ENCODE measurements at places on chromosomes 6 and 20.

DNA sequence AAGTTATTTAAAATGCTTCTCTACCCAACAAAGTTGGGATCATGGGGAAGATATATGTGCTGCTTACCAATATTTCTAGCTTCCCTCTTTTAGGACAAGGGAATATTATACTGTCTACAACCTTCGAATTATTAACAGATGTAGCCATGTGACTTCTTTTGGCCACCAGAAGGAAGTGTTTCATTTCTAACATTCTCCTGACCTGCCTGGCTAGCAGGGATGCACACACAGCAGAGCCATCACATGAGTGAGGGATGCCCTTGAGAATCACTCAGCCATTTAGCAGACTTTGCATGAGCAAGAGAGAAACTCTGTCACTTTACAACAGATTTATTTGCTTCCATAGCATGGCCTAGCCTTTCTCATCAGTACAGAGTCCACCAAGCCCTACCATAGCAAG, 230.7 kb upstream of the MARCKS start:
- DNase-seq: no peak

DNA sequence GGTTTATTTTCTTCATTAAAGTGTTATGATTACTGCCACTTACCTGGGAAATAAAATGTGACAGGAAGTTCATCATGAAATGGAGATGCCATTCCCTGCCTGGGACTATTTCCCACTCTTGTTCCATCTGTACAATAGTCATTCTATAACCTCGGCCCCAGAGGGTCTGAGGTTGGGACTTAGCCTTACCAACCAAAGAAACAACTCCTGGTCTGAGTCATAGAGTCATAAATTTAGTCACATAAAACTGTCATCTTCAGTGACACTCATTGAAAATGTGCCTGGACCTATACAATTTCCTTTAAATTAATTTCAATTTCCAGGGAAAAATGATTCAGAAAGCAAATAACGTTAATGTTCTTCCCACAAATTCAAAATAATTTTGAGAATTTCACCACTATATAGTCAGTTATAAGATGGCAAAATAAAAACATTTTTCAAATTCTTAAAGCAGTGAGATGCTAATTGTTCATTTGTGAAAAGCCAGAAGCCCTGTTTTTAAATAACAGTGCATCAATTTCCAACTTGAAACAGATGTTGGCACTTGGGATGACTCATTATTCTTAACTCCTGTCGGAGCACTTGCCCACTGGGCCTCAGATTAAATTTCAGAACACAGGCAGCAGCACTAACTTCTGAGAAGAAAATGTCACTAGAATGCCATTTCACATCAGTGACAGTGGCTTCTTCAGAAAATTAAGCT, 201.2 kb upstream of the SMLR1 start:
- DNase-seq: peak; percentile 15

DNA sequence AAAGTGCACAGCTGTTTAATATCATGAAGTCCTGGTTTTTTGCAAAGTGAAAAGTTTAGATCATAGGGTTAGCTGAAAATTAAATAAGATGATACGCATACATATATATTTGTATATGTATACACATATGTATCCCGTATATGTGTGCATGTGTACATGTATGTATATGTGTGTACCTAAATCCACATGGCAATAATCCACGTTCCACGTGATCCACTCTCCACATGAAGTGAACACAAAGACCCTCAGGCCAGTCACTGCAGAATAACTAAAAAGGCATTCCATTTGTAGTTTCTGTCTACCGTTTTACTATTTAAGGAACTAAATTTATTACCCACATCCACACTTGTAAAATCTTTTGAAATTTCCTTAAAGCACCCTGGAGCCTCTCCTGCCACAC, 294.9 kb downstream of the FOXA2 start:
- DNase-seq: no peak

- no peak for DNase-seq
These were observed 2.5 kb upstream of the CPNE5 start for GRCh38 chr6:36841756-36842155.

DNA sequence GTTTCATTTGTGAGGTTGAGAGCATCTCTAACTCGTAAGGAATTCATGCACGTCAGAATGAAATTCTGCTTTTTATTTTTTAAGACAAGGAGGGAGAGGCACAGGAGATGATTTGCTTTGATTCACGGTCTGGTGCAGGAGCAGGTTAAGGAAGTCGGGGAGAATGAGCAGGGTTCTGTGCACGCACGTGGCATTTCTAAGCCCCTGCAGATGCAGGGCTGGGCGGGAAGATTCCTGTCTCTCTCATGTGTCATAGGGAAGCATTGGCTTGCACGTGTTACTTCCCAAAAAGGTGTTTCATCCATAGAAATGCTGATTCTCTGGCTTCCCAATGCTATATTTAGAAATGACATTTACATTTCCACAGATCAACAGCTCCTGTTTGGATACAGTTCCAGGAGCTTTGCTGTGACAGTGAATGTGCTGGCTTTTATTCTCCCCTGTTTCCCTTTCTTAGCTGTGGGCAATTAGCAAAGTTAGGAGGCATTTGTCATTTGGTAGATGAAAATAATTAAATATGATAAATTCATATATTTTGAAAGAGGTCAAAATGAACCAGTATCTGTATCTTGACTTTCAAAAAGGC, 119.7 kb upstream of the ZFP64 start:
- no peak for DNase-seq

DNA sequence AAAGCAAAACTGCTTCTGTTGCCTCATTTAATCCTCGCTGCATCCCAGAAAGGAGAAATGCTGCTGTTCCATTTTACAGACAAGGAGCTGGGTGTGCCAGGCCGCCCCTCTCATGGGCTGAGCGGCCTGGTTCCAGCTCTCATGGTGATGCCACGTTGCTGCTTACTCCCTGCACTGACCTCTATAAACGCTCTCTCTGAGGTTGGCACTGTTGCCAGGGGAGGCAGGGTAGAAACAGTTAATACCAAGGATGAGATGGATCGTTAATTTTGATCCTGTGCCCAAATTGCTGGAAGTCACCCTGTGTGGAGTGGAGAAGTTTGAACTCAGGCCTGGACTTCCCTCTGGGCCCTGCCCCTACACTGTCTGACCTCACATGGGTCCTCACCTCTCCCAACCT, 25.6 kb downstream of the SIRPA start:
- no peak for DNase-seq

DNA sequence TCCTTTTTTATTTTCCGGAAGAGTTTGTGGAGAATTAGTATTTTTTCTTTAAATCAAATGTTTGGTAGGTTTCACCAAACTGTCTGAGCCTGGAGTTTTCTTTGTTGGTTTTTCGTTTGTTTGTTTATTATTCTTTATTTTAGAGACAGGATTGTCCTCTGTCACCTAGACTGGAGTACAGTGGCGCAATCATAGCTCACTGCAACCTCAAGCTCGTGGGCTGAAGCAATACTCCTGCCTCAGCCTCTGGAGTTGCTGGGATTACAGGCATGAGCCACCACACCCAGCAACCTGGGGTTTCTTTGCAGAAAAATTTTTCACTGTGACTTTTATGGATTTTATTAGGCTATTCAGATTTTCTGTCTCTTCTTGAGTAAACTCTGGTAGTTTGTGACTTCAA, 120.2 kb upstream of the LOC128125822 start:
- no peak for DNase-seq

DNA sequence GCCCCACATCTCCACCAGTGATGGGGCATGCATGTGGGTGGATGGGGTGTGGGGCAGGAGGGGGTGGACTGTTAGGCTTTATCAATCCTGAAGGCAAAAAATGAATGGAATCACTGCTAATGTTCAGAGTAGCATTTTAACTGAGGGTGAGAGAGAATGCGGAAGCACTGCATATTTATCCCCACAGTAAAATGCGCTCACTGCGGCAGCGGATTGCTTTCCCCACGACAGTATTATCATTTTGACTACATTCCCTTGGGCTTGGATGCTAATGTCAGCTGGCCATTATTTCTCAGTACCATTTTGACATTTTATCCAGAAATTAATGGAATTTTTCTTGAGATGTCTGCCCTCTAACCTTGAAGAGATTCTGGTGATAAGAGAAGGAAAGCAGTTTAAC, 13.4 kb downstream of the ALDH8A1 start:
- no peak for DNase-seq

DNA sequence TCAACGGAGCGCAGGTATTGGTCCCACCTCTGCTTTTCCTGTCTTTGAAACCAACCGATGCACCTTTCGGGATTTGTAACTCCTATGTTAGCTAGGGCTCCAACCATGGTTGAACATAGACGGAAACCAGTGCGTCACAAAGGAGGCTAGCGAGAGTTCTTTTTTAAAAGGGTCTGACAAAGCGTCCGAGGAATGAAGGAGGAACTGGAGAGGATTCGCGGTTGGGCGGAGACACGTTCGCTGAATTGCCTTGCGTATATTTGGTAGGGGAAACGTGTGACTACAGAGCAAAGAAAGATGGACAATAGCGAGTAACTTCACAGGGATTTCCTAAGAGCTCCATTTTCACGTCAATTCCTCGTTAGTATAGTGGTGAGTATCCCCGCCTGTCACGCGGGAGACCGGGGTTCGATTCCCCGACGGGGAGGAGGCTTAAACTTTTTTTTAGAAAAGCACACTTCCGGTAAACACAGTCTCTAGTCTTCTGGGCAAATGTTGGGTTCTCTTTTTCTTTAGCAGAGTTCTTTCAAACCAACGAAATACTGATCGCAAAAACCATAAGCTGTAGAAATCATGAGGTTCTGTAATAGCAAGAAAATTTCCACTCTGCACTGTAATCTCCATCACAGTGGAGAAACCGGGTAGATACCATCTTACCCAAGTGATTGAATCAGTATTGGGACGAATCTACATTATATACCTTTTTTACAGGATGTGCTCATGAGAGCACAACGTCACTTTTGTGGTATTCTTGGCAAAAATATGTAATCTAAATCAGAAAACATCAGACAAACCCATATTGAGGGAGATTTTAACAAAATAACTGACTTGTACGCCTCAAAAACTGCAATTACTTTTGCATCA, 6.6 kb upstream of the ZNF184 start:
- peak; percentile 65 for DNase-seq

DNA sequence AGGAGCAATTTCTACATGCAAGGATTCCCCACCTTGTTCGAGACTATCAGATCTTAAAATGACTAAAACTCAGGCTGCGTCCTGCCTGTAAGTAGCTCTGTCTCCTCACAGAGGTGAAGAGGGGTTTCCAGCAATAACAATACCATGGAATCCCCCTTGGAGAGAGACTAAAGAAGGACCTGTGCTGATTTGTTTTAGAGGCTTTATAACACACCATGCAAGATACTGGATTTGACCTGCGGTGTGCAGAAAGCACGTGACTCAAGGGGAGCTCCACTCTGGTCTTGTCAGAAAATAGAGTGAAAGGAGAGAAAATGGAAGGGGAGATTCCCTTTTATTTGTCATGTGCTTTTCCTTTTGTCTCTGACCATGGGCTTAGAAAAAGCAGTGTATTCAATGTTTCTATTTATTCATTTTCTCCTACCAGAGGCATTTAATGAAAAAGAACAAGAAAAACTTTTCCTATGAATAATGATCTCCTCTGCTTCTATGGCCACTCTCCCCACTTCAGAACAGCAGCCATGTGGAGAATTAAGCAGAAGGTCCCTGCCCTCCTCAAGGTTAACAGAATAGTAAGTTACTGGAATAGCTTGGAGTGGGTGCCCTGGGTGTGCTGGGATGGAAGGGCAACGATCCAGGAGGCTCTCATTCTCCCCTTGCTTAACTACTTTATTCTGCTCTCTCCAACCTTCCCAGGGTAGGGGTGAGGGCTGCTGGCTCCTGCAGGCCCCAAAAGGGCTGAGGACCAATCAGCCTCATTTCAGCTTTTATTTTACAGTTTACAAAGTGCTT, 19.2 kb upstream of the MRPS10 start:
- DNase-seq: no peak

DNA sequence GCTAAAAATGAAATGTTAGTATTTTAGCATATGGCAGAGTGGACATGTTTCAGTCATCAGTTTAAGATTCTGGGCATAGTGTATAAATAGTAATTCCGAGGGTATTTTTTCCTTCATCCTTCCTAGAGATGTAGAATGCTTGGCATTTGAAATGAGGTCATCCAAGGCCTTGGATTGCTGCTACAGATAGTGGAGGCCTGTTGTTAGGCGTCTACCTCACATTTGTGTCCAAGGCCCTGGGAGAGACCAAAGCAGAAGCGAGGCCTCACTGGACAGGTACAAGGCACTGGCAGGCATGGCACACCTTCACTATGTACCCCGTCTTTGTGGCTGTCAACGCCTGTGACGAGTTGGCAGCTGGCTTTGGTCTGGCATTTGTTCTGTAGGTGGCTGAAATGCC, 58.0 kb downstream of the DTD1 start:
- DNase-seq: no peak

- no peak for DNase-seq
These were observed 299.6 kb downstream of the ADGRG6 start for GRCh38 chr6:142601427-142601826.

DNA sequence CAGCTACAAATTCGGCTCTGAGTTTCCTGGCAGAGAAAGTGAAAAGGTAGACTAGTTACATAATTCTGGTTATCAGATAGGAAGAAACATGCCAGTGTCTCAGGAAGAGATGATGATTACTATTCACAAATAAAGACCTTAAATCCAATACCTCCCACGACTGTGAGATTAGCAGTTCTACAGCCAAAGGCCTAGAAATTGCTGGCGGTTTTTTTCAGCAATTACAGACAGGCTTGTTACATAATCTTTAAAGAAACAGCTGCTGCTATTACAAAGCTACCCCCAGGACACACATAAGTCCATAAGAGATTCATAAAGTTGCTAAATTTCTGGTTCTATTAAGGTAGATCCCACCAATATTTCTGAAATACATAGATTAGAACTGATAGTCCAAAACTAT, 40.2 kb downstream of the PIGU start:
- DNase-seq: no peak

GRCh38 chr6:89928604-89929003, 34.3 kb downstream of the GJA10 start:
- DNase-seq: no peak

DNA sequence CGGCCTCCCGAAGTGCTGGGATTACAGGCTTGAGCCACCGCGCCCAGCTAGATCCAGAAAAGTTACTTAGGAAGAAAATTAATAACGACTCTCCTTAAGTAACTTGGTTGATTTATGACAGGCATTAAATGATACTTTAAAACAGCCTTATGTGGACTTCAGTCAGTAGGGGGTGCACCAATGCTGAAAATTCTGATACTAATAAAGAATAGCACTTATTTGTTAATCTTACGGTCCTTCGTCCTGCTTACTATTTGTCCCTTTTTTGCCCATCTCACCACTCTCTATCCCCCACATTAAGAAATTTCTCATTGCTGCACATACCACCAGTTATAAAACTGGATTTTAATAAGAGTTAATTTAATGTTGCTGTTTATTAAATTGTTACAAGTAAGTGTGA, 12.7 kb upstream of the PRELID3B start:
- DNase-seq: no peak

- DNase-seq: no peak
These were observed 42.2 kb downstream of the VSTM2L start for GRCh38 chr20:37945091-37945547.

- no peak for DNase-seq
These were observed 21.7 kb downstream of the UCKL1 start for GRCh38 chr20:63934271-63935068.

DNA sequence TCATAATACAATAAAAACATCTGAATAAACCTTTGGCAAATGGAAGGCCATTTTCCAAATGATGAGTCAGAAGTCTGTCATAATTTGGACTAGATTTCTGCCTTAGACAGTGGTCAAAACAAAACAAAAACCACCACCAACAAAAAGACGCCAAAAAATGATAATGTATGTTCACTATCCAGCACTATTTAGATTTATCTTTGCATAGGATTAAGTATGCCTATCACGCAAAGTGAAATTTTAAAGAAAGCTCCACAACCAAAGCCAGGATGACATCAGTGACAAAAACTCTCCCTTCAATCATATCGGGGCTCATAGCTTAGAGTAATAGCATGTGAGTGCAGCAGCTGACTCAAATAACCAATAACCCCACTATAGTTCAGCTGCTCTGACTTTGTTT, 201.9 kb downstream of the MOXD1 start:
- peak; percentile 37 for DNase-seq

All from smooth muscle cell of the brain vasculature (primary cell).